ENCODE measurements at places on chromosomes 12 and 14.

GRCh38 chr12:117334855-117335587 is 26.4 kb downstream of the NOS1 start:
- DNase-seq, result no peak

DNA sequence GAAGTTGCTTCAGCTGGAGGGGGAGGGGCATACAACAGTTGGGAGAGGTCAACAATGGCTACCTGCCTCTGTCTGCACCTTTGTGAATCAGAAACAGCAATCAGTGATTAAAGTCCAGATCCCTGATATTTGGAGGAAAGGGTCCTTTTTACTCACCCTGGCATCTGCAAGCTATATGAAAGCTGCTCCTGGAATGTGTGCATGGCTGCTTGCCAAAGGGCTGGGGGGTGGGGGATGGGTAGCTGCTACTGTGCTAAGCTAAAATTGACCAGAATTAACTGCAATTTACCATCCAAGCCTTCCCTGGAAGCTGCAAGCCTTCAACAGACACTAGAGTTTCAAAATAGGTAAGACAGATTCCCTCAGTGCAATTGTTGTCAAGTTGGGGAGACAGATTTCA is 13.5 kb upstream of the GTF2A1 start:
- DNase-seq, result peak; percentile 7

GRCh38 chr12:76990716-76991115 is 74.7 kb downstream of the E2F7 start:
- DNase-seq, result no peak

GRCh38 chr12:98456576-98457573 is 58.5 kb upstream of the TMPO start:
- no peak for DNase-seq

GRCh38 chr14:75223664-75224154 is 47.3 kb upstream of the TMED10 start:
- DNase-seq, result peak; percentile 80

DNA sequence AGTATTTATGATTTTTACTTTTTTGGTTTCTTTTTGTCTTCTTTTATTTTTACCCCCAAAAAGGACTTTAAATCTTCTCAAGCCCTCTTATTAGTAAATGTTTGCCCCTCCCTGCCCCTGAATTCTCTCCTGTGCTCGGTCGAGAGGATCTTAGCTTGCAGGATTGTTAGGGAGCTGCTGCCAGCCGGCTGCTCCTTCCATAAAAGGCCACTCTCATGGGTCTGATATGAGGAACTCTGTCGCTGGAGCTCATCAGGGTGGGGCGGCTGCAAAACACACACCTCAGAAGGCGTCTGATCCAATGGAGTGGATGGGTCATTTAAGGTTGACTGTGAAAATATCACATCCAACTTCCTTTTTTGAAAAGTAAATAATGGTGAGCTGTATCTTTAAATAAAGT is 8.5 kb downstream of the LTBR start:
- no peak for DNase-seq

DNA sequence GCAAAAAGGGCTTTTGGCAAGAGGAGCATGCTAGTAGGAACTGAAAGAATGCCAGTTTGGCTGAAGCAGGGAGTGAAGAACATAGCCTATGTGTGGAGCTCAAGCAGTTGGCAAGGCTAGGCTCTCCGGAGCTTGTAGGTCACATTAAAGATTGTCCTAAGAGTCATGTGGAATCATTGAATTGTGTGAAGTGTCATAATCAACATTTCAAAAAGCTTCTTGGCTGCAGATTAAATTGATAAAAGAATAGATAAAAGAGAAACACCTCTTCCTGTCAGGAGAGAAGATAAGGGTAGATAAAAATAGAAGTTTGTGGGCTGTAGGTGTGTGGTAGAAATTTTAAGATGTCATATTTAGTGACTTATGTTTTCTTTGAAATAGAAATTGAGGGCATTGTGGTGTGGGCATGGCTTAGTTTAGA is 36.1 kb downstream of the CPSF6 start:
- DNase-seq, result no peak

DNA sequence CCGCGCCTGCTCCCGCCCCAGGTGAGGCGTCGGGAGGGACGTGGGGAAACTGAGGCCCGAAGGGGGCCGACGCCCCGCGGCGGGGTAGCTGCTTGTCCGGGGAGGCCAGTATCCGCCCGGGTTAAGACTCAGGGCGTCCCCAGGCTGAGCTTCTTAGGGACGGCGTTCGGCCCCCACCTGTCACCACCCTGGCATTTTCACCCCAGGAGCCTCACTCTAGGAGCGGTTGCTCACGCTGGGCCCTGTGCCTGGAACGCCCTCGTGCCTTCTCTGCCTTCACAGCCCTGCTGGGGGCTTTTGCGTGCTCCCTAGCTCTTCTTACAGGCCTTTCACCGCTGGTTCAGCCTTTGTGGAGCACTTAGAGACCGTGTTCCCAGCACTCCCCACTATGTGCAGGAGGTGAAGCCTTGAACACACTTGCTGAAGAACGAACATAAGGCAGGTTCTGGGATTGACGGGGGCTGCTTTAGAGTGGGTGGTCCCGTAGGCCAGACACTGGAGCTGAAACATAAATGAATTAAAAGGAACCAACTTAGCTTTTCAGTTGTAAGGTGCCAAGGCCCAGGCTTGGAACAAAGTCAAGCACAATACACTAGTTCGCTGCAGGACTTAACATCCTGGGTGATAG is 601 bp downstream of the ZNF839 start:
- DNase-seq, result peak; percentile 46

GRCh38 chr12:13538136-13538535 is 341.6 kb downstream of the EMP1 start:
- DNase-seq, result no peak

GRCh38 chr12:54032086-54032619 is 697 bp upstream of the HOXC5 start:
- no peak for DNase-seq

GRCh38 chr12:119372540-119372939 is 38.0 kb downstream of the CCDC60 start:
- DNase-seq, result no peak

DNA sequence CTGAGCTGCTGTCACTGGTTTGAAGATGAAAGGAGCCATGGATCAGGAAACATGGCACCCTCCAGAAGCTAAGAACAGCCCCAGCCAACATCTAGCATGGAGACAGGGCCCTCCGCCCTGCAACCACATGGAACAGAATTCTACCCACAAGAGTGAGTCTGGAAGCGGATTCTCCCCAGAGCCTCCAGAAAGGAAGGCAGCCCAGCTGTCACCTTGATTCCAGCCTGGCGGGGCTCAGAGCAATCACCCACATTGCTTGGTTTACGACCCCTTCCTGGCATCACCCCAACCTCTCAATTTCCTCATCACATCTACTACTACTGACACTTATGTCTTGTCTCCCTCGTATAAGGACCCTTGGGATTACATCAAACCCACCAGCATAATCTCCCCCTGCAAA is 38.5 kb downstream of the OAS2 start:
- no peak for DNase-seq

DNA sequence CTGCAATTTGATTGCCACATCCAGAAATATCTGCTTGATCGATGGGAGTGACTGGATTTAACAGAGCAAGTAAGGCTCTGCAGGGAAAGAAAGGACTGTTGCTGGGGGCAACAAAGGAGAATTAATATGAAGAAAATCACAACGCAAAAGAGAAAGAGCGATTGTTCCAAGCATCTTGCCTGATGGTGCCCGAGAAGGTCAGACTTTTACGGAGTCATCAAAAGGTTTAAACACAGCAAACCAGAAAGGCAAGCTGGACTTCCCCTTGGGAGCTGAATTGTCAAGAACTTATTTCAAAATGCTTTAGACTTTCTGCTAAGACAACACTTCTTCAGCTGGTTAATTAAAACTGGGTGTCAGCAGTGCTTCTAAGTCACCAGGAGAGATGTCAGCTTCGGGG is 791.5 kb downstream of the MED13L start:
- DNase-seq, result no peak

- DNase-seq, result peak; percentile 72
These were observed at the start of gene RNF212B for GRCh38 chr14:23237772-23238594. Gene RNF212B (plus strand): TSS chr14:23237936. CDS start chr14:23240346, 2,410 bp downstream.

DNA sequence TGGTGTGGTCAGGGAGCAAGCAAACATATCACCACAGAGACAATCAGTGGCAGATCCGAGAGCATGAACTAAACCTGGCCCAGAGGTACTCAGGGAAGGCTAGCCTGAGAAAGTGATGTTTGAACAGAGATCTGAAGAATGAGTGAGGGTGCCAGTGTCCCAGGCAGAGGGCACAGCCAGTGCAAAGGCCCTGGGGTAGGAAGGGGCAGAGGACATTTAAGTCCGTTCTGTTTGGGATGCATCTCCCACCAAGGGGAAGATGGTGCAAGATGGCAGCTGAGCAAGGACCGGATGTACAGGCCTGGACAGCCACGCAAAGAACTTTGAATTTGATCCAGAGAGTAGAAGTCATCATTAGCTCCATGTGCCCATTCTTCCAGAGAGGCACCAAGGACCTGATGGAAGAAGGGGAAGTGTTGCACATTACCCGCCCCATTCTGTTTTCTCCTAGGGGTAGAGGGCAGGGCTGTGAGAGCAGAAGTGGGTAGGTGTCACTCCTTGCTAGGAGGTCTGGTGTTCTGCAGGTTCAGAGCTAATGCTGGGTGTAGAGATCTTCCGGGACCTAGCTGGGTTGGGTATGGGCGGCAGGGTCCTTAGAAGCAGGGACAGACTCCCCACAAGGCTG is 3.9 kb downstream of the DTX1 start:
- no peak for DNase-seq

GRCh38 chr12:52870361-52871290 is 21.8 kb upstream of the KRT78 start:
- no peak for DNase-seq

DNA sequence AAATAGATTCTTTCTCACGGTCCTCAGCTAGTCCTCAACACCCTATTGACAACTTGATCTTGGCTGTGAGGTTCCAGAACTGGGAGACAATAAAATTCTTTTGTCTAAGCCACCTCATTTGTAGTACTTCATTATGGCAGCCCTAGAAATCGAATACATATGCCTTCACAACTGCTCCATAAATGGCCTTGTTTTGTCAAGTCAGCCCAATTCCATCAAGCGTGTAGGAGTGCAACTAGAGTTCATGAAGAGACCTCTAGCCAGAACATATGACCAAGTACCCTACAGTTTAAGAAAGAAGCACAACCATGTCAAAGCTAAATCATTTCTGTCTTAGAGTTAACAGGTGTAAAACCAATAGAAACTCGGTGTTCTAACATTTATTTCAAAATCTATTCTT is 45.0 kb upstream of the PLEKHA5 start:
- no peak for DNase-seq

DNA sequence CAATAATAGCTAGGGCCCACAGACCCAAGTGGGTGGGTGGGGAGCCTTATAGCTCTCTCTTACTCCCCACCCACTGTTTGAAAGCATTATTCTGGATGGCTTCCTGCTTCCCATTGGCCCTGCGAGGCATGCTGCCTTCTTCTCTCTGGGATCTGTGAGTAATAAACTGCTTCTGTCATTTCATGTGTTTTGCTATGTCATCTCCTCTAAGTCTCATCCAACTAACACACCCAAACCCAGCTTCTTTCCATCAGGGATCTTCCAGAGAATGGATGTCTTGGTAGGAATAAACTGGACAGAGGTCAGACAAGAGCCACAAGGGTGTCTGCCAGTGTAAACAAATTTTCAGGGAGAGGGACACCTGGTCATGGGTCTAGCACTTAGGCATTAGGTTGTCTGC is 66.4 kb upstream of the BDKRB2 start:
- no peak for DNase-seq

DNA sequence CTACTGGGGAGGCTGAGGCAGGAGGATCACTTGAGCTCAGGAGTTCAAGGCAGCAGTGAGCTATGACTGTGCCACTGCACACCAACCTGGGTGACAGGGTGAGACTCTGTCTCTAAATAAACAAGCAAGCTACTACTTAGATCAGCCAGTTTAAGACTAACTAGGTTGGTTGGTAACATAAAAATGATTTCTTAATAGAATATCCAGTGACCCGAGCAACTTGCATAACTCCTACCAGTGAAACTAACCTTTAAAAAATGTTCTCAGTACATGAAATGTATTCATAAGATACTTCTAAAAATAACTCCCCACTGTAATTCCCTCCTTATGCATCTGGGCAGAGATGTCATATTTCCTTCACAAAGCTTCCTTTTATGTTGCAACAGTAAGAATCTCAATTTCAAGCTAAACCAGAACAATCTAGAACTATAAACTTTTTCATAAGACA is 15.9 kb downstream of the TAOK3 start:
- peak; percentile 93 for DNase-seq

- DNase-seq, result peak; percentile 35
These were observed 68.5 kb downstream of the AEBP2 start for GRCh38 chr12:19507823-19508222.

DNA sequence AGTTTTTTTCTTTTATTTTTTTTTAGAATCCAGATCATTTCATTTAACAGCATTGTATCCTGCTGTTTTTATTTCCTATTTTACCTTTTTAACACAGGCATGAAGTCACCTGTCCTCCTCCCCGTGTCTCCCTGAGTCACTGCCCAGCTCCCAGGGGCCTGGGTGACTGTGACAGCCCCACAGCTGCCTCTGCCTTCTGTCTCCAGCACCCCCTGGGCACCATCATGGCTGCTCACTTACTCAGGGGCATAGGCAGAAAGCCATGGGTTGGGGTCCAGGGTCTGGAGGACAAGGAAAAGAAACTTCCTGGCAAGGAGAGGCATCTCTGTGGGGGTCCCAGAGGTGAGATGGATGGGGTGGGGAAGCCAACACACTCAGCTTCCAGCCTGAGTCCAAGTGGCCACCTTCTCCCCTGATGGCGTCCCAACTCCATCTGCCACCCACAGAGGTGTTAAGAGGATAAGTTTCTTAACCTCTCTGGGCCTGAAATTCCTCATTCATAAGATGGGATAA is 25.3 kb downstream of the TMEM63C start:
- no peak for DNase-seq

- no peak for DNase-seq
These were observed 33.2 kb downstream of the CPNE8 start for GRCh38 chr12:38872156-38872555.

GRCh38 chr12:6818222-6818621 is 3.4 kb upstream of the GPR162 start:
- DNase-seq, result no peak

- DNase-seq, result no peak
These were observed at the start of gene PRR4 for GRCh38 chr12:10849425-10849878. Gene PRR4 (minus strand): TSS chr12:10849475. CDS start chr12:10849437, 38 bp downstream.

- DNase-seq, result no peak
These were observed 980.5 kb downstream of the FLRT2 start for GRCh38 chr14:86510491-86510890.

DNA sequence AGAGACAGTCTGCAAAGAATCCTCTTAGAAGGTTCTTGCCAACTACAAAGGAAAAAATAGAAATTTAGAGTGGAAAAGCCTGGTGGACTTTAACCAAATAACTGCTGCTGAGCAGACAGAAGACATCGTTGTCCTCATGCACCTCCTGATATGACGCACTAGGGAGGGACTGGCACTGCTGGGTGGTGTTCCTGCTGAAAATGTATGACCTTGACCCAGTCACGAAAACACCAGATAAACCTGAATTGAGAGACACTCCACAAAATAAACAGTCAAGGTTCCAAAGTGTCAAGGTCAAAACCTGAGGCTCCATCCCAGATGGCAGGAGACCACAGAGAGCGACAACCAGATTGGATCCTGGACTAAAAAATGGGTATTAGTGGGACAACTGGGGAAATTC is 61.9 kb downstream of the CHGA start:
- no peak for DNase-seq

Measured in amniotic epithelial cell (primary cell).